ENCODE measurements at places on chromosomes 2 and 18.

DNA sequence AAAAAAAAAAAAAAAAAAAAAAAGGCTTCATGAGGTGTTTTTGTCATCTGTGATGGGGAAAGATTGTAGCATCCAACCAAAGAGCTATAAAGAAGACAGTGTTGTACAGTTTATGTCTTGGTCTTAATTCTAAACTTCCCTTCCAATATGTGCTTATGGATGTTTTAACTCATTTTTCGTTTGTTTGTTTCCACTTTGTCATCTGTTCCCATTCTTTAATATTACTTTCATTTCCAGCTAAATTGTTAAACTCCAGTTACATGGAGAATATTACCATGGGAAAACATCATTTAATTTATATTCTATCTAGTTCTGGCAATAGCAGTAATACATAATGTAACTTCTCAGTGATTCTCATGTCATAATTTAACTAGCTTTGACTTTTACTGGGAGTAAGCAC is 344.1 kb upstream of the NRP2 start:
- no peak for DNase-seq

- no peak for DNase-seq
Observed at GRCh38 chr18:33579349-33580215, 1.6 kb downstream of the ASXL3 start.

DNA sequence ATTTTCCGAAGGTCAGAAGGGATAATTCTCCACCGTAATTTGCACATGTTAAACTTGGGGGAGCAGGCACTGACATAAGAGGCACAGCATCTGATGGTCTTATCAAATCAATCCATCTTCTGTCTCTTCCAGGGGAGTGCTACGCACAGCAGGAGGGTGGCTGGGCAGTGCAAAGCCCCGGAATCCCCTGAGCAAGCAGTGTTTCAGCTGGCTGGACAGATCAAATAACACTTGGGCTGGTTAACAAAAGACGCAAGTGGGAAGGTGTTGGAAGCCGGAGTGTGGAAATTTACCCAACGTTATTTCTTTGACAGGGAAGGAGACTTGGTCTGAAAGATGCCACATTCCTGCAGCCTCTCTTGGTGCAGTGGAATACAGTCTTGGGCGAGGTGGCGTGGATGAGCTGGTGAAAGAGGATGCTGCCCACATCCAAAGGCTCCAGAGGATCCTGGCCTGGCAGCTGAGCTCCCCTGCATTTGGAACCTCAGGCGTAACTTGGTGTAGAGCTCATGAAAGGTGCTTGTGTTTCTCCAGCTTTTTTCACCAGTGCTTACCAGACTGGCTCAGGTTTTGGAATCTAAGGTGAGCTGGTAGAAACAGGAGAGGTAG is 103.0 kb downstream of the MAPK4 start:
- no peak for DNase-seq

- no peak for DNase-seq
Observed at GRCh38 chr2:20640411-20641122, 10.3 kb downstream of the HS1BP3 start.

DNA sequence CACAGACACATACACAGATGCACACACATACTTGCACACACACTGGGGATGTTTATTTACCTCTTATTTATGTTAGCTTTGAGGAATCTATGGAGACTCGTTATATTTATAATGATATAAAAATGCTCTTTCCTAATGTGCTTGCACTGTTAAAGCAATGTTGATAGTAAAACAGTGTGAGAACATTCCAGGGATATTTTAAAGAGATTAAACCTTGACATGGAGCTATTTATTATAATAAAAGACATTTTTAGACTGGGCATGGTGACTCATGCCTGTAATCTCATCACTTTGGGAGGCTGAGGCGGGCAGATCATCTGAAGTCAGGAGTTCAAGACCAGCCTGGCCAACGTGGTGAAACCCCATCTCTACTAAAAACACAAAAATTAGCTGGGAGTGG is 557.3 kb upstream of the ZNF804A start:
- DNase-seq = no peak

DNA sequence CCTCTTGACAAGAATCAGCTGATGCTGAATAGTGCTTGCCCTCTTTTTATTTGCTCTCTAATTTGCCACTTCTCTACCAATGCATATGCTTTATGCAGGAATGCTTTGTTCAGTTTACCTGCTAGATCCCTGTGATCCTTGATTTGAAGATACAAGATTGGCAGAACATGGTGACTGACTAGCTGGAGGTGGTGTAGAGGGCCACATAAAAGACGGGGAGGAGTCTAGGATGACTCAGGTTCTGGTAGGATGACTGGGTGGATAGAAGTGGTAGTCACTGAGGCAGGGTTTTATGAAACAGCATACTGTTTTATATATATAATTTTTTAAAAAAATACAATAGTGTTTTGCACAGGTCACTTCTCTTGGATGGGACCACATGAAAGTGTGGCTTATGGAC is 6.3 kb upstream of the ADGRF3 start:
- DNase-seq = no peak

- no peak for DNase-seq
Observed at GRCh38 chr2:85712336-85712735, 18.2 kb downstream of the GNLY start.

DNA sequence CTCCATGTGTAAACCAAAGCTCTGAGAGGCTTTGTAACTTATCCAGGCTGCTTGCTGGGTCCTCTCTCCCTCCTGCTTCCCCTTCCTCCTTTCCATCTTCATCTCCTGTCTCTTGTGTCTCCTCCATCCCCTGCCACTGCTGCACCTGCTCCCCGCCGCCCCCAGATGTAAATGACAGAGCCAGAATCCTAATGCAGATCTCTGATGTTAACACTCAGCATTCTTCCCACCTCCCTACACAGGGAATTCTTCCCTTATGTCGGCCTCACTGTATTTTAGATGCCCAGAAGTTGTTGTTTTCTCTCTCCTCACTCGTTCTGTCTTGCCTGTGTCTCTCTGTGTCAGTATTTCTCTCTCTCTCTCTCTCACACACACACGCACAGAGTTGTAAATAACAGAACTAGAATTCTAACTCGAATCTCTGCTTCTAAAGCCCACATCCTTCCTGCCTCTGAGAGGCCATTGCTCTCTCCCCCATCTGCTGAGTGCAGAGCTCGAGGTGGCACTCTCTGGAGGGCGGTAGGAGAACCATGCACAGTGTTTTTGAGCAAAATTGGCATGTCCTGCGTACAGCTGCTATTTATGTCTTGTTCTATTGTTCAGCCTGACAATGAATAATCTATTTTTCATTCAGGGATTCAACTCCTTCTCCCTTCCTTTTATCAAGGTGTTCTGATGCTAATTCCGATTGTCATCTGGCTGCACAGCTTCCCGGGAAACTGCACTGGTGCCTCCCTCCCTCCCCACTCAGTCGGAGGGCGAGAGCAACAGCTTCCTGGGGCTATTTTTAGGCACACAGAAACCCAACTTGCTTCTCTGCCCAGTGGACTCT is 219.9 kb downstream of the SH3RF3 start:
- DNase-seq = peak; percentile 18

- DNase-seq = no peak
Observed at GRCh38 chr2:41061356-41061755, 609.5 kb upstream of the SLC8A1 start.

DNA sequence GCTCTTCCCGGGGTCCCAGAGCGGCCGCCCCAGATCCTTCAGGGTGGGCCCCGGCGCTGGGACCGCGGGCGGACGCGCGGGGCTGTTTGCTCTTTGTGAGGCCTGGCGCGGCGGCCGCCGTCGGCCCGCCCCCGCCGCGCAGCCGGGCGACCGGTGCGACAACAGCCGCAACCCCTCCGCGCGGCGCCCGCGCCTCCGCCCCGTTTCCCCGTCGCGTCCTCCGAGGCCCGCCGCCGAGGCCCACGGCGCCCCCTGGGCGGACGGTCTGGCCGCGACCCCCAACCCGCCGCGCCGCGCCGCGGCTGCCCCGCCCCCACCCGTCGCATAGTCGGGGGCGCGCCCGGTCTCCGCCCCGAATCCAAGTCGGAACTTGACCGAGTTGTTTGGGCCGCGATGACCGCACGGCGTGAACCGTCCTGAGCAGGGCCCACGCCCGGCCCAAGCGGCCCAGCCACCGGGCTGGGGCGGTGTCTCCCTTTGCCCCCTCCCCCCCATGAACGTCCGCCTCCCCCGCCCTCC is 448 bp downstream of the YPEL5 start:
- DNase-seq = no peak

DNA sequence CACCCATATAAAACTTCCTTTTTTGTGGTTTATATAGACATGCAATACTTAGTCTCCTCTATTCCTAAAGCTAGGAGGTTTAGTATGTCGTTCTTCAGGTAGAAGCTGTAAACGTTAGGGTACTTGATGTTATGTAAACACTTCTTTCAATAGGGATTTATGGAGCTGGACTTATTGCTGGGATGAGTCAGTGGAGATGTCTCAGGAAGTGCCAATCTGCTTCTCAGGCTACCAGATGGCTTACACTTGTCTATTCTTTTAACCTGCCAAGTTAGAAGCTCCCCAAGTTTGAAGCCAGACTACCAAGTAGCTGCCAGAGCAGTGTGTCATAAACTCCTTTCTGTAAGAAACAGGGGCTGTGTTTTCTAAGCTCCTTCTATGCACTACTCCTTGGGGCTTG is 756.5 kb upstream of the LRRTM1 start:
- DNase-seq = no peak

GRCh38 chr2:55391155-55391554 is 28.5 kb downstream of the CCDC88A start:
- DNase-seq = no peak

DNA sequence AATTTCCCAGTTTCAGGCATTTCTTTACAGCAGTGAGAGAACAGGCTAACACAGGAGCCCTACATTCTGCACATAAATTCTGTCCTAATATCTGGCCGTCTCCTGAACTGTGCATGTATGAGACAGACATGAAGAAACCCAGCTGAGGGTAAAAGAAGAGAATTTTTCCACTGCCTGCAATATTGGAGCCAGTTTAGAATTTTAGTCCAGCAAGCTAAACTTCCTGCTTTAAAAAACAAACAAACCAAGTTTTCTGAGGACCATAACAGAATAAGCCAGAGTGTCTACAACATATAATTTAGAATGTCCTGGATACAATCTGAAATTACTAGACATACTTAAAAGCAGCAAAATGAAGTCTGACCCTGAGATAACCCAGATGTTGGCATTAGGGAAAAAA is 215.1 kb upstream of the KLHL29 start:
- no peak for DNase-seq

GRCh38 chr2:195675783-195676427 is 18.9 kb downstream of the SLC39A10 start:
- no peak for DNase-seq

- no peak for DNase-seq
Observed at GRCh38 chr2:174145827-174146226, 102.5 kb downstream of the OLA1 start.

DNA sequence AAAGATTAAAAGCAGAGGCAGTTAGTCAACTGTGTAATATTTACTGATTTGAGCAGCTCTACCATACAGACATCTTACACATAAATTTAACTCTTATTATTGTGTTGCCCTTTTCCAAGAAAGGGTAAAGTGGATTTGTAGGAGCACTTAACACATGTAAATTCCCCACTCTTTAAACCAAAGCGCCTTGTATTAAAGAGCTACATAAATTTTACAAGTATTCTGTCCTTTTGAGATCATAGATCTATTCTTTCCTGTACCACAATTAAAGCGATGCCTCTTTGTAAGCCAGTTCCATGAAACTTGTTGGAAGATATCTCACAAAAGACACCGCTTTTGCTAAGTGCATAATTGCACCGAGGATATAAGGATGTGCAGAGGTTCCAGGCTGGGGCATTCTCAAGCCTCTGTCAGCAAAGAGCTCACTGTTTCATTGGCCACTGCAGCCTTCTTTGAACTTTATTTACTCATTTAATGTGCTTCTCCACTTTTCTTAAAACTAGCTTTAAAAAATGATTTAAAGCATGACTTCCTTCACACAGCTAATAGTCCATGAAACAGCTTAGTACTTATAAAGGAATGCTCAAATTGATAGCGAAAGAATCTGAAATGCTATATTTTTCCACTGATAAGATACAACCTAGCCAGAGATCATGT is 520.0 kb upstream of the TCF4 start:
- no peak for DNase-seq

GRCh38 chr2:233676046-233676445 is 4.3 kb downstream of the UGT1A9 start:
- no peak for DNase-seq

- DNase-seq = no peak
Observed at GRCh38 chr18:22452226-22452668, 34.5 kb upstream of the CTAGE1 start.

DNA sequence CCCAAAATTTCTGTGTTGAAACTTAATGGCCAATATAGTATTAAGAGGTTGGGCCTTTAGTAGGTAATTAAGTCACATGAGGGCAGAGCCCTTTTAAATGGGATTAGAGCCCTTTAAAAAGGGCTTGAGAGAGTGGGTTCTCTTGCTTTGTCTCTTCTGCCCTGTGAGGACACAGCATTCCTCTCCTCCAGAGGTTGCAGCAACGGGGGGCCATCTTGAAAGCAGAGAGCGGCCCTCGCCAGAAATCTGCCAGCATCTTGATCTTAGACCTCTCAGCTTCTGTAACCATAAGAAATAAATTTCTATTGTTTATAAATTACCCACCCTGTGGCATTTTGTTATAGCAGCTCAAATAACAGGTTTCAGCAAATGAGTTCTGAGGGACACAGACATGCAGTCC is 305.0 kb upstream of the LRP1B start:
- no peak for DNase-seq

GRCh38 chr2:120252225-120253020 is at the start of gene RALB:
Gene RALB (plus strand): TSS chr2:120252852. CDS start chr2:120278665, 25,813 bp downstream.
- peak; percentile 95 for DNase-seq

GRCh38 chr2:100895402-100895801 is 75.5 kb downstream of the NPAS2 start:
- no peak for DNase-seq

GRCh38 chr18:49041435-49042245 is 90.9 kb upstream of the SMAD7 start:
- no peak for DNase-seq

DNA sequence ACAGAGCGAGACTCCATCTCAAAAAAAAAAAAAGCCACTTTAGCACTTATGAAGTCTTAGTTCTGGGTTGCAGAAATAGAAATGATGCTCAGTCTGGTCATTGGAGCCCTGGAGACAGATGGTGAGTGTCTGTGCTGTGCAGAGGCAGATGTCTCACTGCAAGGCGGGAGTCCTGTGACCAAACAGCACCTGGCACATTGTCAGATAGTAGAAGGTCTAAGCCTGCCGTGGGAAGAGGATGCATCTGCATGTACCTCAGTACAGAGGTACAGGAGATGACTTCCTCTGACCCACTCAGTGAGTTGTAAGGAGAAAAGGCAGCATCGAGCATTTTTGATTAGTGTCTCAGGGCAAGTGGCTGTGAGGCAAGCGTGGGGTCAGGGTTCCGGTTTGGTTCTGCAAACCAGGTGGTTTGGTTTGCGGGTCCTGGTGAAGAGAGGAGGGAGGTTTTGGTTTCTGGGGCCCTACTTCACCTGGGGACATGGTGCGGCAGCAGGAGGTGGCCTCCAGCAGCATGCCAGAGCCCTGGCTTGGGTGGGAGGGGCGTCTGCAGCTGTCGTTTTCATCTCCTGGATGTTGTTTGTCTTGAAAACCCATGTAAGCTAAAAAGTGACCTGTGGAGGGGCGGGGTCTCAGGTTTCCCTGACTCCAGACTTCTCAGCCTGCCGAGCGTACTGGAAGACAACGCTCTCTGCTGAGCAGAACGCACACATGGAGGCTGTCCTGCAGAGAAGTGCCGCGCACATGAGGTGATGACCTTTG is 3.8 kb downstream of the RBFA start:
- no peak for DNase-seq

GRCh38 chr2:241271706-241272302 is 43.7 kb downstream of the HDLBP start:
- peak; percentile 39 for DNase-seq

GRCh38 chr2:218028562-218029348 is 26.0 kb upstream of the TNS1 start:
- DNase-seq = no peak

GRCh38 chr2:202609381-202610145 is 25.2 kb upstream of the FAM117B start:
- DNase-seq = no peak
